M059J (cell line): ENCODE measurements at places on chromosomes 12 and 14. TPM values are rescaled to one million over a fixed set of nuclear protein-coding genes. Genes with fewer than 3 reads are reported as not detected.

- no peak for DNase-seq
Measured at GRCh38 chr12:132417741-132418140, 72.2 kb upstream of the FBRSL1 start.

GRCh38 chr12:124448241-124448954 is 119.0 kb downstream of the NCOR2 start:
- DNase-seq, result no peak

Gene TAS2R10
- not detected in 2 replicates for total RNA-seq

- DNase-seq, result no peak
Measured at GRCh38 chr12:47832263-47832933, 12.7 kb upstream of the HDAC7 start.

Gene SMCO3
- total RNA-seq, result not detected in 2 replicates

Gene EXOC3L4
- not detected in 2 replicates for total RNA-seq

Gene KLRB1
- not detected in 2 replicates for total RNA-seq

Gene PLCZ1
- not detected in 2 replicates for total RNA-seq

DNA sequence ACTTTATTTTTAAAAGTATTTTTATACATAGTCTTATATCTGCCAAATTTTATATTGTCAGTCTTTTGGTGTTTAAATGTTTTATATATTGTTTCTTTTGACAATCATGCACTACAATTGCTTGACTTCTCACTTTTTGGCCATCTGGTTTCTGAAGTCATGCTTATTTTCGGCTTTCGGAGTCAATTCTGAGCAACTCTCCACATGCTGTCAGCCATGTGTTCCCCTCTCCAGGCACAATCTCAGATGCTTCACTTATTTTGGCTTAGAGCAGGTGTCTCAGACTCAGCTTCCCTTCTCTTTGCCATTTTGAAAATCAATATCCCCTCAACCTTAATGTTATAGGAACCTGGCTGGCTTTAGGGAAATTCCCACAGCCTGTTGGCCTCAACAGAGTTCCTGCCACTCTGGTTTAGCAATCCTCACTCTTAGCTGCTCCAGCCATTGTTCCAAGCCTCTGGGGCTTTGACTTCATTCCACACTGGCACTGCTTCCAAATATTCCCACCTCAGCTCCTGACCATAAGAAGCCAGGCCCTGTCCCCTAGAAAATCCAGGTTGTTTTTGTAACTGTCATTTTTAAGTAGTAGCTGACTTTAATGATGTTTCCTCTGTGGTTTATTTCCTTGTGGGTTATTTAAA is 125.5 kb upstream of the FAR2 start:
- peak; percentile 18 for DNase-seq

Gene MAX
- 47.1 and 50.4 TPM in 2 replicates for total RNA-seq

Gene SLC7A8
- total RNA-seq, result 3.0 and 4.0 TPM in 2 replicates

DNA sequence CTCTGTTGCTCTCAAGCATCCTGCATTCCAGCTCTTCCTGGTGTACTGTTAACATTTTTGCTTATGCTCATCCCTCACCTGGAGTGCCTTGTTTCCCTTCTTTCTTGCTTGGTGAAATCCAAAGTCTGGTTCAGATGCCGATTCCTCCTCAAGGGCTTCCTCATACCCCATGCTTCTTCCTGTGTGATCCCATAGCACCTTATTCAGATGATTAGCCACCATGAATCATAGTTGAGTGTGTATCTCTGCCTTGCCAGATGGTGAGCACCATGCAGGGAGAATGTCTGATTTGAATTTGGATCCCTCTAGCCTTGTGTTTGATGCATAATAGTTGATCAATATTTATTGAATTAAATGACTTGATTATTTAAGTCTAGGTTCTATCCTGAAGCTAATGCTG is 39.4 kb upstream of the ANO4 start:
- no peak for DNase-seq

Gene DPF3
- total RNA-seq, result 5.4 and 8.3 TPM in 2 replicates

GRCh38 chr14:84144166-84144565 is 1385.8 kb upstream of the FLRT2 start:
- no peak for DNase-seq

Gene GSC
- 0.25 TPM in 1 of 2 replicates, not detected in the other for total RNA-seq

Gene PLEKHH1
- 1.6 and 1.8 TPM in 2 replicates for total RNA-seq

GRCh38 chr12:121990692-121991603 is 30.7 kb upstream of the BCL7A start:
- DNase-seq, result no peak

Gene MGP
- 12.6 and 15.5 TPM in 2 replicates for total RNA-seq

GRCh38 chr14:61188196-61188595 is 92.9 kb downstream of the TMEM30B start:
- DNase-seq, result peak; percentile 40

DNA sequence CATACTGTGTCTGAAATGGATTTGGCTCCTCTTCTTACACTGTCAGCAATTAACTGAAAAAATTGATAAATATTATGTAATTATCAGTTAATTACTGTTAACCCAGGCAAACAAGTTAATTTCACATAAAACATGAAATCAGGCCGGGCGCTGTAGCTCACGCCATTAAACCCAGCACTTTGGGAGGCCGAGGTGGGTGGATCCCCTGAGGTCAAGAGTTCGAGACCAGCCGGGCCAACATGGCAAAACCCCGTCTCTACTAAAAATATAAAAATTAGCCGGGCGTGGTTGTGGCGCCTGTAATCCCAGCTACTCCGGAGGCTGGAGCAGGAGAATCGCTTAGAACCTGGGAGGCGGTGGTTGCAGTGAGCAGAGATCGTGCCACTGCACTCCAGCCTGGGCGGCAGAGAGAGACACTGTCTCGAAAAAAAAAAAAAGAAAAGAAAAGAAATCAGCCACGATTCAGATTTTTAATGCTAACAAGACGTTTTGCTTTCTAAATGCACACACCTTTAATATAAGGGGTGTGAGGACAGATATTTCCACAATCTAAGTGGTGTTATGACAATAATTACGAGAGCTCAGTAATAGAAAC is 473 bp upstream of the TMEM19 start:
- peak; percentile 17 for DNase-seq
